ENCODE measurements at places on chromosomes 12 and 14.

- no peak for DNase-seq
Measured at GRCh38 chr14:95614349-95614748, 71.9 kb upstream of the TCL1B start.

- DNase-seq = no peak
Measured at GRCh38 chr14:98187281-98187680, 1084.7 kb downstream of the BCL11B start.

- no peak for DNase-seq
Measured at GRCh38 chr12:57010627-57011247, 4.4 kb upstream of the ZBTB39 start.

DNA sequence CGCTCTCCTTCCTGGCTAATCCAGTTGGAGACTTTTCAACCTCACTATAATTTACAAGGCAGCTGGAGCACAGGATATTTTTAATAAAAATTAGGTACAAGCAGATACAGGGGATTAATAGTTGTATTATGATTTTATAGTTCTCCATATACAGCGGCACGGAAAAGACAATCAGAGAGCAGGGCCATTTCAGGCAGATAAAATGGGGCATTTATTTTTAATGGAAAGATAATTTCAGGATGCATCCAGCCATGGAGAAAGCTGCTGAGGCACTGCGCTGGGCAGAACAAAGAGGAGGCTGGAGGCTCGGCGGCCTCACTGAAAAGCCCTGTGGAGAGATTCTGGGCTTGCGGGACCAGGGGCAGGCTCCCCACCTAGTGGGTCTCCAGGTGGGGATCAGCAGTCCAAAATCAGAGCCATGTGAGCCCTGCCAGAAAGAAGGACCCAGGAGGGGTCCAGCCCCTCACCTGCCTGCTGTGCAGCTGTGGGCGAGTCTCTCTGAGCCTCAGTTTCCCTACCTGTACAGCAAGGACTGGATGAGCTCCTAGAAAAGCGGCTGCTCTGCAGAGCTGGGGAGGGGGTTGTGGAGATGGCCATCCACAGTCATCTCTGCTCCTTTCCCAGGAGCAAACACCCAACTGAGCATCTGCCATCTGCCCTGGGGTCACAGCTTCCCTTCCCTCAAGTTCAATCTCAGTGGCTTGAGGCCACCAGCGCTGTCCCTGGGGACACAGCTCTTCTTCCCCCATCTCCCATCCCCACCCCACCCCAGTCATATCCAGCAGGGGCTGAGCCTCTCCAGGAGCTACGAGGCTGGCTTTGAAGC is 23.9 kb upstream of the C14orf180 start:
- no peak for DNase-seq

DNA sequence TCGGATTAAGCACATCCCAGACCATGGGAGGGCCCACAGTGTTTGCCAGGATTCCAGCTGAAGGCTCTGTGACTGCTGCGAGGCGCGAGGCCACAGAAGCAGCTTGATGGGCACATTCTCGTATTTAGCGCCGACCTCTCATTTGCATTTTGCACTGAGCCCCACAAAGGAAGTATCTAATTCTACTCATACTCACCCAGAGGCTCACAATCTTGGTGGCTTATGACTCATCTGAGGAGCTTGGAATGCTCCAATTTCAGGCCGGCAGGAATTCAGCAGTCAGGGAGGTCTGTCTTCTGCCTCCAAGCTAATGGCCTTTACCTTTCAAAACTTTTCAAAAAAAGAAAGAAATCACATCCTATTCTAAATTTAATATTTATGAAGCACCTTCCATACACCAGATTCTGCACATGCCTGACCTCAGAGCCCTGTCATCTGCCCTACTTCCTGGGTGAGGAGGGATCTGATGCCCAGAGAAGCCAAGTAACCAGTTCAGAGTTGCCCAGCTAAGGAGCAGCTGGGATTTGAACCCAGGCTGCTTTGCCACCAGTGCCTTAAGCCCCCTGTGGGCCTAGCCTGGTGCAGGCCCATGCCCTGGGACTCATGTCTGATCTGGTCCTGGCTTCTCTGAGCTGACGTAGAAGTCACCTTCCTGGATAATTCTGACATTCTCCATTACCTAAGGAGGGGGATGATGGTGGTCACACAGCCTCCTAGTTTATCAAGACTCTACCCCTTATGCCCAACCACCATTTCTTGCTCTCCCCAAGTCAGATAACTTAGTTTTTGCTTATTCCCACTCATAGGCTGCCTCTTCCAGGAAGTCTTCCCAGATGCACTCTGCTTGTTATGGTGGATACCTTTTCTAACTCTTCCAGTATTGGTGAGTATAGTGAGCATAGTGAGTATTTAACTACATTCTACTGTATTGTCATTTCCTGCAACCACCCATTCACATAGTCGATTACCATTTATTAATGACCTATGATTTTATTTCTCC is 198.9 kb downstream of the RBM19 start:
- no peak for DNase-seq

DNA sequence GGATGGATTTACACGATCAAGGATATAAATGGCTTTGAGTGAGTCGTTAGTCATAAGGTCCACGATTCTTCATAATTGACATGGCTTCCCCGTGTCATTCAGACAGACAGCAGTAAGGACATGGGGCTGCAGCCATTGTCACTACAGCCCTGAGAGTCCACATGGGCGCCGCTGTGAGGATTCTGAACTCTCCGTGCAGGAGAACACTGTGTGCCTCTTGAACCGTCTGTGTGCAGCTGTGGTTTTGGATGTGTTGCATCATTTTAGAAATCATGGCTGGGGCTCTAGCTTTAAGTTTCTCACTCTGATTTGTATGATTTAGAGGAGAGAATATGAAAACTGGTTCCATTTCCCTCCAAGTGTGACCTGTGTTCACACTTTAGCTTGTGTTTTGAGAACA is 47.2 kb downstream of the NPAS3 start:
- no peak for DNase-seq

DNA sequence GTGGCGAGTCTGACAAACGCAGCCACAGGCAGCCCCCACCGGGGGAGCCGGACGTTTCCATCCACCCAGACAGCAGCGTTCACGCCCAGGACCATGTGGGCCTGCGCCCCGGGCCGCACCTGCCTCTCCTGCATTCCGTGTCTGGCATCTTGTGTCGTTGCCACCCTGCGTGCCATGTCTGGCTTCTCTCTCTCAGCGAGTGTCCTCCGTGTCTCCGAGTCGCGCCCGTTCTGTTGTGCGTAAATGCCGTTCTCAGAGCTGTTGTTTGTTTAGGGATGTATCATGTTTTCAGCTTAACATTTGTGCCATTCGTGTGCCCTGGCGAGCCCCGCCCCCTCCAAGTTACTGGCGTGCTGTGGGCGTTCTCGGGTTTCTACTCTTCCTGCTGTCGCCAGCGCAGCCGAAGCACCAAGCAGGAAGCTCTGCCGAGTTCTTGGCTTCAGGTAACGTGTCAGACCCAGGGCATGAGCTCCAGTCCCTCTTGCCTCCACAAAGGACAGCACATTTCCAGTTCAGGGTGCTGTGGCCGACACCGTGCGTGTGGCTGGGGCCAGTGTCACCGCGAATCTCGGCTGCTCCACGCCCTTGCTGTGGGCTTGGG is 34.6 kb downstream of the NOC4L start:
- DNase-seq = peak; percentile 37

GRCh38 chr14:85281921-85282320 is 248.0 kb upstream of the FLRT2 start:
- DNase-seq = no peak

- no peak for DNase-seq
Measured at GRCh38 chr14:103071544-103072251, 12.3 kb upstream of the LBHD2 start.

- DNase-seq = no peak
Measured at GRCh38 chr12:106220536-106220935, 27.3 kb downstream of the CKAP4 start.

DNA sequence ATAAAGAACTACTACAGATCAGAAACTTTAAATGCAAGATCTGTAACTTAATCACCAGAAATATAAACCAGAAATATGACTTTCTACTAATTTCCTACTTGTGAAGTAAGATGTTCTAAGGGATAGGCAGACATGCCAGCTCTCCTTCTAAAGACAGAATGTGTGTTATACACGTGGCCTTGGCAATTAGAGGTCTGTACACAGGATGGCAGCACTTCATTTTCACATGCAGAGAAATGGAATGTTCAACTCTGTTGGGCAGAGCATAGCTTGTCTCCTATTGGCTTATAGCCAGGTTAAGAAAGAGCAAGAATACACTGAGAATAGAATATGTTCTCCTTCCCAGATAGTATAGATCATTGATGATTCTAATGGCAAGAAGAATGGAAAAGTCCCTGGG is 403.8 kb downstream of the DAD1 start:
- DNase-seq = no peak

- DNase-seq = peak; percentile 25
Measured at GRCh38 chr14:76829013-76829365, 2.8 kb downstream of the LRRC74A start.

DNA sequence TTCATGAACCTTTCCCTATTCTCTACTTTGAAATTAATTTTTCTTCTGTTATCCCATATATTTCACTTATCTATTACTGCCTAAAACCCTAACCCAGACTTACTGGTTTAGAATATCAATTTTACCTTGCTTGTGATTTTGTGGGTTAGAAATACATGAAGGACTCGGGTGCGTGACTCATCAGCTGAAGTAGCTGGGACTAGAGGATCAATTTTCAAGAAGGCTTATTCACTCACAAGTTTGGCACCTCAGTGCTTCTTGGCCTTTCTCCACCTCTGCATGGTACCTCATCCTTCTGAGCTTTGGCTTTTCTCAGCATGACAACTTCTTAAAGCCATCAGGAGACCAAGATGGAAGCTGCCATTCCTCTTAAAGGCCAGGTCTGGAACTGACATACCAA is 57.8 kb downstream of the TMEM117 start:
- DNase-seq = no peak

GRCh38 chr12:23049180-23049579 is 424.2 kb downstream of the ETNK1 start:
- no peak for DNase-seq

GRCh38 chr12:121376754-121377697 is 22.9 kb upstream of the RNF34 start:
- DNase-seq = no peak

Measured in CD4-positive, alpha-beta T cell treated with Interleukin-1 beta for 1 hour (primary cell).